ENCODE measurements at places on chromosomes 6 and 20.
A peak's percentile ranks its signal among the peaks of the same experiment; 100 is the strongest.

- peak; percentile 47 for DNase-seq
Measured at GRCh38 chr20:51331481-51331880, 211.0 kb downstream of the NFATC2 start.

GRCh38 chr20:16514140-16514539, 59.1 kb downstream of the KIF16B start:
- DNase-seq = no peak

- no peak for DNase-seq
Measured at GRCh38 chr6:157967020-157967419, 14.6 kb upstream of the SYNJ2 start.

- DNase-seq = no peak
Measured at GRCh38 chr6:3393836-3394202, 63.0 kb downstream of the SLC22A23 start.

- peak; percentile 71 for DNase-seq
Measured at GRCh38 chr6:3808759-3809514, 40.2 kb upstream of the FAM50B start.

DNA sequence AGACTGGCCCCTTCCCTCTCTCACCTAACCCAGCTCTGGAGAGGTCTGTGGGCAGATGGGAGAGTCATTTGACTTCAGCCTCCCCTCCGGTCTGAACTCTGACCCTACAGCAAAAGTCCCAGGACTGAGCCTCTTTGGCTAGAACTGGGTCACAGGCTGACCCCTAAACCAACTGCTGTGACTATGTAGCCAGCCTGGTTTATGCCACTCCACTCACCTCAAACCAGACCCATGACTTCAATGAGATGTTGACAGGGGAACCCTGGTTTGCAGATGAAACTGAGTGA, 864 bp upstream of the OSBPL2 start:
- no peak for DNase-seq

DNA sequence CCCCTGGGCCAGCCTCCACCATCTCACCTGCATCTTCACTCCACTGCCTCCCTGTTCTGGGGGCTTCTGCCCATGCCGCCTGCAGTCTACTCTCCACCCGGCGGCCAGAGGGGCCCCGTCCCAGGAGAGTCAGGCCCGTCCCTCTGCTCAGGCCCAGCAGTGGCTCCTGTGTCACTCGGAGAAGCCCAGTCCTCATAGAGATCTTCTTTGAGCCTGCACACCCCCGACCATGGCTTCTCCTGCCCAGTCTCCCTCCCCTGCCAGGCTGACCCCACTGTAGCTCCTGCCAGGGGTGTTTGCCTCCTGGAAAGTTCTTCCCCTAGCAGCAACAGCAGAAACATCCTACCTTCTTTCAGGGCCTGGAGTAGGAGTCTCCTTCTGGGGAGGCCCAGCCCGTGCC, 22.2 kb upstream of the NOL4L start:
- no peak for DNase-seq

DNA sequence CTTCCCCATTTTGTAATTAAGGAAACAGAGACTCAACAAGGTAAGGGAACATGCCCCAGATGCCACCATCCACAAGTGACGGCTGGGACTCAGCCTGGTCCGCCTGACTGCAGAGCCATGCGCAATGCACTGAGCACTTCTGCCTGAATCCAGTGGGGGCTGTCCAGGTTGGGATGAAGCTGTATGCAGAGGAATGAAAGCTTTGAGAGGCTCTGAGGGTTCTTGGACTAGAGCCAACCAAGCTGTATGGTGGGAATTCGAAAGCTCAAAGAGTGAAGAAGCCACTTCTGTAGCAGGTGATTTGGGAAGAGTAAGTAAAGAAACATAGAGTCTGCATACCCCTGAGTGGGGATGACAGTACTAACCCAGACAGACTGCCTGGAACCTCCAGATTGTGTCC, 127.6 kb upstream of the AKAP12 start:
- no peak for DNase-seq

DNA sequence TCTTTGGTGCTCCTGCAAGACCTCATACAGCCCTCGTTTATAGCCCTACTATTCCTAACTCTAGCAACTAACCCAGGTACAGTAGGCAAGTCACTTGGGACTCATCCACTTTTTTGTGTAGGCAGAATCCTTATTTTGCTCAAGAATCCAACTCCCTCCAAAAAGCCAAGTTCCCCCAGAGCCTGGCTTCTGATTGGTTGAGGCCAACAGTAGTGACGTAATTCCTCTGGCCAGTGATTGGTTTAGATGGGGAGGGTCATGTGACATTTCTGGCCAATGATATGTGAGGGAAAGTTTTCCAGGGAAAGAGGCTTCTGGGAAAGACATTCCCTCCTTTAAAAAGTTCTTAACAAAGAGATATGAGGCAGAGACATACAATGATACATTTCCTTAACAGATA, 32.1 kb downstream of the KIAA1755 start:
- DNase-seq = no peak
